Activated gamma-delta T cell (primary cell): ENCODE measurements at places on chromosomes 1 and 21.

DNA sequence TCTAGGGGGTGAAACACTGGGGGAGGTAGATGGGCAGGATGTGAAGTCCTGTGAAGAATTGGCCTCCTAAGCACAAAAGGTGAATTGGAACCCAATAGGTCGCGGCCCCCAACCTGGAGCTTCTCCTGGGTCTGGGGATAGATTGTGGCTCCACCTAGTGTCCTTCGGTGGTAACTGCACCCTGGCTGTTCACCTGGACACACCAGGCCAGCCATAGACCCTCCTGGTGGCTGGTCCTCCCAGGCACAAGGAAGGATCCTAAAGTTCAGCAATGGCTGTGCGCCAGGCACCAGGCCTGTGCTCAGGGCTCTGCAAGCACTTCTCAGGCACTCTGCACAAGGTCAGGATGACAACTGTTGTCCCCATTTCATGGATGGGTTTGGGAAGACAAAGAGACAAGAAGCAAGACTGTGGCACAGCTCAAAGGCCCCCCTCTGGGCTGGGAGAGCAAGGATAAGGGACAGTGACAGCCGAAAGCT is 13.5 kb downstream of the ESPN start:
- DNase-seq: no peak

- DNase-seq: no peak
Measured at GRCh38 chr1:85157436-85157835, 43.4 kb downstream of the SYDE2 start.

GRCh38 chr1:213014642-213015041 is 1.0 kb downstream of the ANGEL2 start:
- no peak for DNase-seq

- DNase-seq: no peak
Measured at GRCh38 chr1:93753791-93754763, 72.4 kb upstream of the BCAR3 start.

DNA sequence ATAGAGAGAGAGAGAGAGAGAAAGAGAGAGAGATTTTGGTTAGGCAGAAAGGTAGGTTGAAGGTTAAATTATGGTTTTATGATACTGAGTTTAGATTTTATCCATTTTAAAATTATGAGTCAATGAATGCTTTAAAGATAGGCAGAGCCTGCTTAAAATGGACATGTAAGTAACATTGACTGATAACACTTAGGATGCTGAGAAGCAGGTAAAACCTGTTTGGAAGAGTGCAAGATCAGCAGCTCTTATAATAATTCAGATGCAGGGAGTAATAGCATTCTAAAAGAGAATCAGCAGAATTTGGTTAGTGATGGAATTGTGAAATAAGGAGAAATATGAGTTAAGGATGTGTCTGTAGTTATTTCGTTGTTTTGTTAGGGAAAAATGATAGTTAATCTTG is 446.6 kb downstream of the PLA2G4A start:
- DNase-seq: no peak

DNA sequence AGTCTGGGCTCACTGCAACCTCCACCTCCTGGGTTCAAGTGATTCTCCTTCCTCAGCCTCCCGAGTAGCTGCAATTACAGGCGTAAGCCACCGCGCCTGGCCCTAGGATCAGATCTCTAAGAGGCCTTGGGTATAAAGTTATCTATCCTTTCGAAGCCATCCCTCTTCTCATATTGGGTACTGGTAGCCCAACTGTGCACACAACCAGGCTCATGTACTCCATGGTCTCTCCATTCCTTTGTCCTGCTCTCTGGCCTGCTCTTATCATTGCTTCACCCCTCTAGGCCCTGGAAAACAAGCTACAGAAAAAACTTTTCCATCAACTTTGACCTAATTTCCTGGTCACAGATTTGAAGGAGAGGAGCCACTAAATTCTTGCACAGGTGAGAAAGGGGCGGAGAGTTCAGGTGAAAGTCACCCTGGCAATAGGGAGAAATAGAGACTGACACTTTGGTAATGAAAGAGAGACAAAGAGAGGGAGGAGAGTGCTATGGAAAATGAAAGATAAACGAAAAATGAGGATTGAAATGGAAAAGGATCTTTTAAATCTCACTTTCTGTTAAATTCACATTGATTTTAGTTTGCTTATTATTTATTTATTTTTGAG is 6.0 kb downstream of the TXNIP start:
- DNase-seq: no peak

- no peak for DNase-seq
Measured at GRCh38 chr1:46394108-46394871, at the start of gene FAAH. Gene FAAH, plus strand, starts transcription at chr1:46394317. Its CDS starts 32 bp downstream, at chr1:46394349.

- DNase-seq: no peak
Measured at GRCh38 chr1:86388777-86389176, 7.3 kb downstream of the ODF2L start.

DNA sequence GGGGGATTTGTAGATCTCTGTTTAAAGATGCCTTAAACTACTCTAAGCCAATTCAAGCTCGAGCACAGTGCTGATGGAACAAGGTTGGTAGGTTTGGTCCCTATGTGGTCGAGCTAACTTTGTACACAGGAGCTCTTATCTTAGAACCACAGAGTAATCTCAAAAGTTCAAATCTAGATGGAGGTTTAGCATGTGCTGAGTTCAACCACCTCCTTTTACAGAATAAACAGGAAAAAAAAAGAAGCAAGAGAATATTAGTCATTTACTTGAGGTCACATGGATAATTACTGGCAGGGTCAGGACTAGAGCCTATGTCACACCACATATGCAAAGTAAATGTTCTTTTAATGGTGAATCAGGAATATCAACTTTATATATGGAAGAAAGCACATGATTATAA is 86.2 kb downstream of the DTL start:
- DNase-seq: no peak

DNA sequence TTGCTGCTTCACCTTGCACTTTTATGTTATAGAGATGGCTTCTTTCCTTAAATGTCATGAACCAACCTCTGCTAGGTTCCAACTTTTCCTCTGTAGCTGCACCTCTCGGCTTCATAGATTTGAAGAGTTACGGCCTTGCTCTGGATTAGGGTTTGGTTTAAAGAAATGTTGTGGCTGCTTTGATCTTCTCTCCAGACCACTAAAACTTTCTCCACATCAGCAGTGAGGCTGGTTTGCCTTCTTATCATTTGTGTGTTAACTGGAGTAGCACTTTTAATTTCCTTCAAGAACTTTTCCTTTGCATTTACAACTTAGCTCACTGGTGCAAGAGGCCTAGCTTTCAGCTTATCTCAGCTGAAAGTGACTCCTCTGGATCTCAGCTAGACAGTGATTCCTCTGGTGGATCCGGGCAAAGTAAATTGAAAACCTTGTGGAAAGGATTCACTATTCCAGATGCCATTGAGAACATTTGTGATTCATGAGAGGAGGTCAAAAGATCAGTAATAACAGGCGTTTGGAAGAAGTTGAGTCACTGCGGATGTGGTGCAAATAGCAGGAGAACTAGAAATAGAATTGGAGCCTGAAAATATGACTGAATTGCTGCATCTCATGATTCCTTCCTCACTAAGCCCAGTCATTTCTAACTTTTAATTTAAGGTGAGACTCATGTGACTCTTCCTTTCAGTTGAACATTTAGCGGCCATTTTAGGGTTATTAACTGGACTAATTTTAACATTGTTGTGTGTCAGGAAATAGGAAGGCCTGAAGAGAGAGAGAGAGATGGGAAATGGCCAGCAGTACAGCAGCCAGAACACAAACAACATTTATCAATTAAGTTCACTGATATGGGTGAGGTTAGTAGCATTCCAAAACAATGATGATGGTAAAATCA is 16.2 kb upstream of the RGS1 start:
- DNase-seq: no peak

DNA sequence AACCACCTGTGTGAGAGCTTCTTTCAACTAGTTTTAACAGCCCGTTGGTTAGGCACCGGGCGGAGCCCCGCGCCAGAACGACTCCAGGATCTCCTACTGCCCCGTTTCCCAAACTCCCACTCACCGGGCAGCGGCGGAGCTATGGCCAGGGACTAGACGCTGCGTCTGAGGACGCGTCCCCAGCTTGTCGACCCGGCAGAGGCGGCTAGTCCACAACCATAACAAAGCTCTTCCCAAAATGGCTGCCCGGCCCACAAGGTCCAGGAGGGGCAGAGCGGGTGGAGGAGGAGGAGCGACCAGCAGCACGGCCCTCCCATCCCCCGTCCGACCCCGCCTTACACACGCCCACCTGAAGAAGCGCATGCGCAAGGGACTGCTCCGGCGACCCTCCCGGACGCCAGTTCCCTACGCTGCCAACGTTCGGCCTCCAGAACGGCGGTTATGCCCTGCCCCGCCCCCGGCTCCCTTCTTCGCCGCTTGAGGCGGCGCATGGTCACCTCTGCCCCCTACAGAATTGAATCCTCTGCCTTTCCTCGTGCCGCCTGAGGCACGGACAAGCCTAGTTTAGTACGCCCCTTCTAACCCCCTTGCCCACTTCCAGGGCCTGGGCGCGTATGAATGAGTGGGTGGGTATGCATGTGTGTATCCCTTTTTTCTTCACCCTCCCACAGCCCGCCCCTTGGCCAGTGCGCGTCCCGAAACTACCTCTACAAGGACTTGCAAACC is at the start of gene GPBP1L1:
Gene GPBP1L1, minus strand, starts transcription at position 246 of the 726 bp plus-strand sequence. CDS start 27,446 bp downstream, outside the sequence.
- DNase-seq: peak; percentile 86

DNA sequence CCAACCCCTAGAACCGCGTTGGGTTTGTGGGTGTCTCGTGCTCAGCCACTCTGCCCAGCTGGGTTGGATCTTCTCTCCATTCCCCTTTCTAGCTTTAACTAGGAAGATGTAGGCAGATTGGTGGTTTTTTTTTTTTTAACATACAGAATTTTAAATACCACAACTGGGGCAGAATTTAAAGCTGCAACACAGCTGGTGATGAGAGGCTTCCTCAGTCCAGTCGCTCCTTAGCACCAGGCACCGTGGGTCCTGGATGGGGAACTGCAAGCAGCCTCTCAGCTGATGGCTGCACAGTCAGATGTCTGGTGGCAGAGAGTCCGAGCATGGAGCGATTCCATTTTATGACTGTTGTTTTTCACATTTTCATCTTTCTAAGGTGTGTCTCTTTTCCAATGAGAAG is 18.7 kb downstream of the TFF3 start:
- DNase-seq: no peak

DNA sequence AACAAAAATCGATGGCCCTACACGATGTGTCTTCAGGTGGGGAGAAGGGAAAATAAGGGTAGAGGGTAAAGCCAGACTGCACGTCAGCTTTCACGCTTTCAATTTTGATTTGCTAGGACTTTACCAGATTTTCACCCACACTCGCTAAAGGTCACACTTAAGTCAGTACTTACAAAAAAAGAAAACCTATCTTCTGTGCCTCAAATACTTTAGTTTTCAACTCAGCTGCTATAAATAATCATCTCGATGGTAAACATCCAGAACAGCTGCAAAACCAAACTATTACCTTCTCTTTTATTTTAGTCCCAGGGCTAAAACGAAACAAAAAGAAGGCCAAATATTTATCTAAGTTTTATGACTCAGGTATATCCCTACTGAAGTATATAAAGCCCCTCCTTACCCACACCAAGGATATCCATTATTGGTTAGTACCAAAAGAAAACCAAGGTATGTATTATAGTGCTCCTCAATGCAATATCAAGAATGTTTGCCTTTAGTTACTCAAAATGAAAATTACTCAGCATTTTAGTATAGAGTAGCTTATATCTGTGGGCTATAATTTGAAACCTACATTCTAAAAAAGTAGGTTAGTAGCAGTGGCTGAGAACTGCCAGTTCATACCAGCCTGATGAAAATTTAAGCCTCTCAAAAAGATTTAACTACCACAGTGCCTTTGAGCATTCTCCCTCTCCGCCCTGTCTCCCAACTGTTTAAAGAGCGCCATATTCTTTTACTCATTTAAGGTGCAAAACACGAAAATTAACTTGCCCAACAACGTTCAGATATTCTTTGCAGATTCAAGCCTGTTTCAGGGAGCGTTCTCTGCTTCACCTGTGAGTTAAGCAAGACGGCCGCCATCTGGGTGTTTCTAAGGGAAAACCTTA is 1.5 kb downstream of the CSDE1 start:
- no peak for DNase-seq

DNA sequence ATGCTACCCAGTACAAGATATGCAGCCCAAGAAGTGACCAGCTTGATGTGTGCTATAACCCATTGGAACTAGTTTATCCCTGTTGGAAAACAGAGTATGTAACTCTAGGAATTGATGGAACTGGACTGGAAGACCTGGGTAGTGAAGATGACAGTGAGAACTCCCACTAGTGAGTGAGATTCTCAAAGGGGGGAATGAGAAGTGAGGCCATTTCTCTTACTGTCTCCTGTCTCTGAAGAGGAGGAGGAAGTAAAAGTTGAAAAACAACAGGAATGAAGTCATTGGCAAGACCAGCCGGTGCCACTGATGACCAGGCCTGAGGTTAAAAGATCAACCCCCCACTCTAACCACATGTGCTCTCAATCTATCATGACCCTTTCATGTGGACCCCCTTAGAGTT is 20.9 kb downstream of the PLA2G2F start:
- DNase-seq: no peak
